ENCODE measurements at places on chromosomes 6 and 20.
A peak's percentile ranks its signal among the peaks of the same experiment; 100 is the strongest.

DNA sequence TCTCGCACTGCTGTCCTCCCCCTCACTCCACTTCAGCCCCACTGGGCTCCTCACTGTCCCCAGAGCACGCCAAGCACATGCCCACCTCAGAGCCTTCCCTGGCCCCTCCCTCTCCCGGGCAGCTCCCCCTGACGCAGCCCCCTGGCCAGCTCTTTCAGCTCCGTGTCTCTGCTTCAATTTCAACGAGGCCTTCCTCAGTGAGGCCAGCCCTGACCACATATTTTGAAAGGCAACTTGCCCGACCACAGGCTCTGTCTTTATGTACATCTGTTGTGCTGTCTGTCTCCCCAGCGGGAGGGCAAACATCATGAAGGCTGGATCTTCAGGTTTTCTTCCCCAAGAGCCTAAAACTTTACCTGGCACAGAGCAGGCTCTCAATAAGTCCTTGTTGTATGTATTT is 44.6 kb downstream of the JPH2 start:
- DNase-seq = no peak

DNA sequence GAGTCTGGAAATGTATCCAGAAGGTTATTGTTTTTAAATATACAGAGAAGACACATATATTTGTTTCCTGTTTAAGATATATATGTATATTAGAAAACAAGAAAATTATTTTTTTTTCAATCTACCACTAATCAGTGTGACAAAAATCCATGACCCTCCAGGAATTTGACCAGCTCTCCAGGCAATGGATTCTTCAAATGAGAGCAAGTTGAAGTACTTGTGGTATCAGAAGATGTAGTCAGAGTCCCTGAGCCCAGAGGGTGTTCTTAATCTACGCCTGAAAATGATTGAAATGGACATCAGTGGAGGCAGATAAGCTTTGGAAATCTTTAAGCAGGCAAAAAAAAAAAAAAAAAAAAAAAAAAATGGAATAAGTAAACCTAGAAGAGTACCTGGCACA is 186.5 kb upstream of the QKI start:
- DNase-seq = no peak

- DNase-seq = no peak
Observed at GRCh38 chr6:84428300-84428907, 201.0 kb upstream of the CEP162 start.

DNA sequence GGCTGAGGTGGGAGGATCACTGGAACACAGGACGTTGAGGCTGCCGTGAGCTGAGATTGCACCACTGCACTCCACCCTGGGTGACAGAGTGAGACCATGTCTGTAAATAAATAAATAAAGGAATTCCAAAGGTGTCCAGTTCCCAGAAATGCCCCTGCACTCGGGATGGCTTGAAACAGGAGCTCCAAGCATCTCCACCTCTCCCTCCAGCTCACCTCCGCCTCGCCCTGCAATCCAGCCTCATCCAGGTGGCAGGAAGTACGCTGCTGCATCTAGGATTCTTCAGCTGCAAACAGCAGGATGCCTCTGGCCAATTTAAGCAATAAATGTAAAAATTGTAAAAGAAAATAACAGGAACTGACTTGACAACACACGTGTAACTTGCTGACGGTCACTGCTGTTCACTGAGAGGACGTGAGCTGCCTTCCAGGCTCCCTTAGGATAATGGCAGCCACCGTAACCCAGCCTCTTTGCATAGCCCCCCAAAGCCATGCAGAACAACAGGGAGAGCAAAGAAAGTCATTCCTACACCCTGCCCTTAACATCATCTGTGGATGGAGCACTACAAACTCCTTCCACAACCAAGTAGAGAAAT is 11.4 kb upstream of the GRM4 start:
- DNase-seq = no peak

DNA sequence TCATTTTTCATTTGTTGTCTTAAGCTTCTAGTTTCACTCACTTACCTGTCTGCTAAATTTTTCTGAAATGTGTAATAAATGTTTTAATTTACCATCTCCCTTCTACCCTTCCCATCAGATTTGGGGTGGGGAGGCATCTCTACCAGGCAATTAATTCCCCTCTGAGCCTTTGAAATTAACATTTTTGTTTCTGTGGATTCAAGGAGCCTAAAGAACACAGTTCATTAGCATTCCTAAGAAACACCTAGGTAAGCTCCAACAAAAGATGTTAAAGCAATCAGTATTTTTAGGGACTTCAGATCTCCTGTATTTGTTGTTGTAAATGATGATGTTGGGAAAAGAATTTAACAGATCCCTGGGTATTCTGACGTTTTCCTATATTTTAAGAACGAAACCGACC is 6.6 kb downstream of the TOP1 start:
- no peak for DNase-seq

- no peak for DNase-seq
Observed at GRCh38 chr6:25537349-25538018, 114.5 kb upstream of the SCGN start.

- DNase-seq = no peak
Observed at GRCh38 chr6:135667691-135668455, 170.3 kb upstream of the AHI1 start.

DNA sequence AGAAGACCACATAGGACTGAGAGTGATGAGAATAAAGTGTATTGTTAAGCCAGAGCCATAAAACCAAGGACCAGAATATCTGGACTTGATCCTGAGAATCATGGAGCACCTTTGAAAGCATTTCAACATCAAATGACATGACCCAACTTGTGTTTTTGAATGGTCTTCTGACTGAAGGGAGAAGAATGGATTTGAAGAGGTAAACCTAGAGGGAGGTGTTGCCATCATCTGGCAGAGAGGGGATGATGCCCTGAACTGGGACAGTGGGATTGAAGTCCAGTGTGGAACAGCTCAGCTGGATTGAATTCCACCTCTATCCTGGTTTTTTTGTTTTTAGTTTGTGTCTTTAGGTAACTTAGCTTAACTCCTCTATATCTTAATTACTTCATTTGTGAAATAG is 570.0 kb downstream of the TBC1D32 start:
- no peak for DNase-seq

DNA sequence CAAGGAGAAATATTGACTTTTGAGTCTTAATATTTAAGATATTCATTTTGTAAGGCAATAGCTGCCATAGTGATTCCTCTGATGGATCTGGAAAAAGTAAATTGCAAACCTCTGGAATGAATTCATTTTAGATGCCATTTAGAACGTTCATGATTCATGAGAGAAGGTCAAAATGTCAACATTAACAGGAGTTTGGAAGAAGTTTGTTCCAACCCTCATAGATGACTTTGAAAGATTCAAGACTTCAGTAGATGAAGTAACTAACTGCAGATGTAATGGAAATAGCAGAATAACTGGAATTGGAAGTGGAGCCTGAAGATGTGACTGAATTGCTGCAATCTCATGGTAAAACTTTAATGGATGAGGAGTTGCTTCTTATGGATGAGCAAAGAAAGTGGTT is 100.9 kb upstream of the CCN2 start:
- DNase-seq = no peak

DNA sequence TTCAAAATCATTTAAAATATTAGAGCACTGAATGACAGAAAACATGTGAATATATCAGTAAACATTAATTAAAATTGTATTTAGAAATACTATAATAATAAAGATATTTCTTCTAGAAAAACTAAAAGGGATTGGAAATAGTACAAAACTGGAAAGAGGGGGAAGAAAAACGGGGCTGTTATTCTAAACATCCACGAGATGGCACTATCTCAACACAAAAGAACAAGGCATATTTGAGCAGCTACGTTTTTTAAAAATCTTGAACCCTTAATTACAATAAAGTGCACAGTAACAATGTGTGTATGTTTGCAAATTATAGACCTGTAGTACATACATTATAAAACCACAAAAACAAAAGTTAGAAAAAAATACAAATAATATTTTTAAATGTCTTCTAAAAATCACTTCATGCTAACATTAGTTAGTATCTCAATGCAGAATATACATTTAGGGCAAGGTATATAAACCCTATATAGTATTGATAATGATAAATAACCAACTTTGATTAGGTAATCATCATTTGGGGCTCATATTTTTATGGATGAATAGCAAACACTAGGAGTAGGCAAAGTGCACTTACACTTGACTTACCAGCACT is 42.5 kb upstream of the PNISR start:
- DNase-seq = no peak

DNA sequence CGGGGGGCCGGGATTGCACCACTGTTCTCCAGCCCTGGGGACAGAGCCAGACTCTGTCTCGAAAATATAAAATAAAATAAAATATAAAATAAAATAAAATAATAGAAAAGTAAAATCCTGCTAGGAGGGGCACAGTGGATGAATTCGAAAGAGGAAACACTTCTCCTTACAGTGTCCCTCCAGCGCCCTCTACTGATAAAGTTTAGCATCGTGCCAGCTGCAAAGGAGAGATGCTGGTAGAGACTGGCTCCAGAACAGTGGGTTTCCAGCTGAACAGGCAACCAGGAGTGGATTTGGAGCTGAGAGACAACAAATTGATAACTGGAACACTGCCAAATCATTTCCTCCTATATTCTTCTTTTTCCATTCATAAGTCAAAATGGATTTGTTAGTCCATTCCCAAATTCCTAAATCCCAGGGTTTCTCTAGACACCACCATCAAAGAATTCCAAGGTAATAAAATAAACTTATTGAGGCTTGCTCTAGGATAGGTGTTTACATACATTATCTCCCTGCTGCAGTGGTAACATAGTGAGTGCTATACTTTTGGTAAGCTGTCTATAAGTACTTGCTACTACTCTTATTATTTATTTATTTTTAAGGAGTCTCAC is 31.7 kb upstream of the TBPL1 start:
- peak; percentile 22 for DNase-seq

DNA sequence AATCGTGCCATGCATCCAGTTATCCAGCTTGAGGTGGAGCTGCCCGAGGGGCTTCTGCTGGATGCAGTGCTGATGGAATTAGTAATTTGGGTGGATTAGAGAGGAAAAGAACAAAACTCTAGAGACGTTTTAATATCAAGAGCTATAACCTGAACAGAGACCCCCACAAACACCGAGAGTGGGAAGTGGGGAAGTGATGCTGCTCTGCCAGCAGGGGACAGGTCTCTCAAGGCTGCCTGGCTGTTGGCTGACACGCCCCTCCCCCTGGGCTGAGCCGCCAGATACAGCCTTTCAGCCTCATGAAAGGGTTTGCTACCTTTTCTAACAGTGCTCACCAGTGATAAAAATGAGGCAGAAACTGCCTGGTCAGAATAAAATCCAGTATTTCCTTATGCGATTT is 9.6 kb downstream of the LEMD2 start:
- DNase-seq = no peak

DNA sequence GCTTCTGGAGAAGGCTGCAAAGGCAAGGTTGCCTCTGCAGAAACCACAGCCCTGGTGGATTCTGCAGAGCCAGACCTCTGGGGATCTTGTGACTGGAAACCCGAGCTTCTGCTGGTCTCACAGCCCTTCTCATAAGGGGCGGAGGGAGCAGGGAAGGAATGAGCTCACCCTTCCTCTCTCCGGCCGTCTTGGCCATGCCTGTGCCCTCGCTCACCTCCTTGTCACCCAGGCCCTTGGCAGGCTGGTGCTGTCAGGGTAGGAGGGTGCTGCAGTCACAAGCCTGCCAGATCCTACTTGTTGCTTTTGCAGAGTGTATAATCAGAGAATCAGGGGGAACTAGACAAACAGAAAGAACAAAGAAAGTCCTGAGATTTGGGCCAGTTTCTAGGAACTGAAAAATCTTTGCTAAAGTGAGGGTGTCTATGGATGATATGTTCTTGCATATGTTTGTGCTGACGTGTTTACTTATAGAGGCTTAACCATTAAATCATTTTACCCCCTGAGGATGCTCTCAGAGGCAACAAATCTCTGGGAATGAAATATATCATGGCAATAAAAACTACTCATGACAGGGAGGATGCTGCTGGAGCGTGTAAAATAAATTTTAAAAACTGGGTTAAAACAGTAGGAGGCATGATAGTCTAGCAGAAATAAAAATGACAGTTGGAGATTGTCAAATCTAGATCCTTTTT is 244.9 kb upstream of the SOX4 start:
- DNase-seq = no peak

DNA sequence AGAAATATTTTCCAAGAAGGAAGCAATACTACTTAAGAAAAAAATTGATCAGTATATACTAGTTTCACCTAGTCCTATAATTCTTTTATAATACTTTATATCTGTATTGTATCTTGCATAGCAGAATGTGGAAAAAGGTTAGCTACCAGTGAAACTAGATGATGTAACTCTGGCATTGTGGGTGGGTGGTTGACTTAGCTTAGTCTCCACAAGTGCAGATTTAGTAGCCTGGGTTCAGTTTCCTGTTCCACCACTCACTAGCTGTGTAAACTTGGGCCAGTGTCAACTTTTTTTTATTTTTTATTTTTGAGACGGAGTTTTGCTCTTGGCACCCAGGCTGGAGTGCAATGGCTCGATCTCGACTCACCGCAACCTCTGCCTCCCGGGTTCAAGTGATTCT is 2.0 kb downstream of the MUC21 start:
- no peak for DNase-seq

DNA sequence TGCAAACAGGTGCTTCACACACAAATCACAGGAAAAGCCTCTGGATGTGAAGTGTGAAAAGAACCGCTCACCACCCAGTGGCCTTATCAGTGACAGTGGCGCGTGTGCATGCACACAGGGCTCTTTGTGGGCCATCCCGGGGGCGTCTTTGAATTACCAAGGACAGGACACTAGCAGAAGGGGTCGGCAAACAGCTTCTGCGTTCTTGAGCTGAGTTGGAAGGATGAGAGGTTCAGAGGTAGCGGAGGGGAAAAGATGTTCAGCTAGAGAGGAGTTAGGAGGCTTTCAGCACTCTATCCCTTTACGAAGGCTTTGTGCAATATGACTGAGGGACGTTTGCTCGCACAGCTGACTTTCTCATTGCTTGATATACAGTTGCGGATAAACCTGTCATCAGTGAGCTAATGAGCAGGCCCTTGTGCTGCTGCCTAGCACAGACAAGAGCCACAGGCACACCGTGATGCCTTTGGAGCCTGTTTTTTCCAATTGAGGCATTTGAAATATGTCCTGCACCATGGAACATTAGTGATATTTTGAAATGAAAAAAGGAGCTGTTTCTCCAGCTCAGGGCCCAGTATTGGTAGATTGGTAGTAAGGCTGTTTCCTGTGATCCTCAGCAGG is 83.1 kb downstream of the IYD start:
- DNase-seq = no peak

GRCh38 chr6:150934380-150934779 is 68.9 kb downstream of the MTHFD1L start:
- DNase-seq = no peak

GRCh38 chr6:167140589-167141474 is 16.9 kb downstream of the GPR31 start:
- no peak for DNase-seq

- no peak for DNase-seq
Observed at GRCh38 chr6:140923048-140923447, 1209.7 kb upstream of the GJE1 start.

- DNase-seq = no peak
Observed at GRCh38 chr6:144488590-144488989, 203.5 kb downstream of the UTRN start.

GRCh38 chr20:62824476-62825332 is 7.9 kb downstream of the COL9A3 start:
- peak; percentile 39 for DNase-seq

GRCh38 chr20:4244700-4245485 is 229.5 kb upstream of the RNF24 start:
- no peak for DNase-seq

- DNase-seq = no peak
Observed at GRCh38 chr6:5084360-5084780, 771 bp upstream of the PPP1R3G start.

All from activated T-helper 1 cell treated with anti-CD3 and anti-CD28 coated beads, Interleukin-2, amount 50 U/mL, for 16 hours (primary cell).